ENCODE measurements at places on chromosomes 3 and 15. TPM values are rescaled to one million over a fixed set of nuclear protein-coding genes. Genes with fewer than 3 reads are reported as not detected.
A peak's percentile ranks its signal among the peaks of the same experiment; 100 is the strongest.

ROPN1 gene
- total RNA-seq, result not detected

HESX1 gene
- not detected for total RNA-seq

KY gene
- 0.32 TPM for total RNA-seq

DOCK3 gene
- under 0.01 TPM for total RNA-seq

DNA sequence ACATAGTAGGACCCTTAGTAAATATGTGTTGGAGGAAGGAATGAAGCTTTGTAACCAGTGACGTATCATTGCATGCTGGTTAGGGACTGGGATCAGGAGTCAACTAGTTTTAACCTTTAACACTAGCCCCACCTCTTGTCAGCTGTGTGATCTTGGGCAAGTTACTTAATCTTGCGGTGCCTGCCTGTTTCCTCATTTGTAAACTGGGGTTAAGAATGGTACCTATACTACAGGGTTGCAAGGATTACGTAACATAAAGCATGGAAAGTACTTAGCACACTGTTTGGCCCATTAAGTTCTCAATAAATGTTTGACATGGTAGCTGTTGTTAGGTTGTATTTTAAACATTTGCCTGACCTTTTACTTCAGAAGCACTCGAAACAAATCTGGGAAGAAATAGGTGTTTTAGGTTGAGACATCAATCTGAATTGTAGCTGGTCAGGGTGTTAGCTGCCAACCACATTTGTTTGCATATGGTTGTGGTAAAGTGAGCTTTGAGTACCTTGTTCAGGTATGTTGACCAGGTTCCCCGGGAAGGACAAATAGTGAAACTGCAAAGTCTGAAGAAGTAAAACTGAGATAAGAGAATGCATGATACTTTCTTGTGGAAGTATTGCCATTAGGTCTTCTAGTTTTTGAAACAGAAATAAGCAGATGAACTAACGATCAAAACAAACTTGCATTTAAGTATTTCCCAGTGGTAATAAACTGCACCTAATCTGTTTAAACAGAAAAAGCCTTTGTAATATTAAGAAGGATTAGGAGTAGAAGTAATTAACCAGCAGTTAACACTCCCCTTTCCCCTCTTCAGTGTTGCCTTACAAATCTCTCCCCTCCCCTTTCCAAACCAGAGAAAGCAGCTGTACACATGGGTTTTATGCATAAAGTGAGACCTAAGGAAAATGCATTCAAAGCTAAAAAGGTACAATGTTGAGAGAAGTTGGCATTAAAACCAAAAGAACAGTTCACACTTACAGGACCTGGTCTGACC is 25.8 kb upstream of the SCAANT1 start:
- DNase-seq, result peak; percentile 46

DNA sequence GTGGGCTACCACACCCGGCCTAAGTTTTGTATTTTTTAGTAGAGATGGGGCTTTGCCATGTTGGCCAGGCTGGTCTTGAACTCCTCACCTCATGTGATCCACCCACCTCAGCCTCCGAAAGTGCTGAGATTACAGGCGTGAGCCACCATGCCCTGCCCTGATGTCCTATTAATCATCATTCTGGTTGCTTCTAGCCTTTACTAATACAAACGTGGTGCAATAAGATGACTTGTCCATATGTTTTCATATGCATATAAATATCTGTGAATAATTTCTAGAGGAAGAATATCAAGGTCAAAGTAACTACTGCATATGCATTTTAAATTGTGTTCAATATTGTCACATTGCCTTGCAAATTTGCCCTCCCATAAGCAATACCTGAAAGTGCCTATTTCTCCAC is 25.5 kb upstream of the PDHB start:
- DNase-seq, result no peak

- no peak for DNase-seq
Measured at GRCh38 chr3:177569193-177569592, 371.9 kb upstream of the TBL1XR1 start.

GRCh38 chr3:66633402-66634381 is 132.9 kb upstream of the LRIG1 start:
- no peak for DNase-seq

- DNase-seq, result no peak
Measured at GRCh38 chr3:79230266-79230665, 537.5 kb downstream of the ROBO1 start.

Data from fibroblast of villous mesenchyme (primary cell).